CD8-positive, alpha-beta T cell (primary cell): ENCODE measurements at places on chromosomes 1 and 21.

GRCh38 chr1:67793562-67793961 lies 39.7 kb downstream of the GNG12 start:
- DNase-seq, result no peak

GRCh38 chr1:173100476-173101107 lies 49.9 kb upstream of the TNFSF18 start:
- DNase-seq, result no peak

DNA sequence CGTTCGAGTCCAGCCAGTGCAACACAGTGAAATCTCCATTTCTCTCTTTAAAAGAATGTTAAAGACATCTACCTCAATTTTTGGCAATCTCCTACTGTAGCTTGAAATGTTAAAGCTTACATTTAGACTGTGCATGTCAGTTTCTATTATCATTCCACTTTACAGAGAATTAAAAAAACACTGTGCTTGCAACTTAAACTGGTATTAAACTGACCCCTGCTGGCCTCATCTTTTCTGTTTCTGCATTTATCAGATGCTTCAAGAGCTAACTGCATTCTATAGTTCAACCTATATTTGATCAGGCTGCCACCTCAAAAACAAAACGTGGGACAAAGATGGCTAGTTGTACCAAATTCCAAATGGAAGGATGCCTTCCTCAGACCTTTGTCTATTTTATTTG lies 226.5 kb downstream of the SMYD3 start:
- no peak for DNase-seq

DNA sequence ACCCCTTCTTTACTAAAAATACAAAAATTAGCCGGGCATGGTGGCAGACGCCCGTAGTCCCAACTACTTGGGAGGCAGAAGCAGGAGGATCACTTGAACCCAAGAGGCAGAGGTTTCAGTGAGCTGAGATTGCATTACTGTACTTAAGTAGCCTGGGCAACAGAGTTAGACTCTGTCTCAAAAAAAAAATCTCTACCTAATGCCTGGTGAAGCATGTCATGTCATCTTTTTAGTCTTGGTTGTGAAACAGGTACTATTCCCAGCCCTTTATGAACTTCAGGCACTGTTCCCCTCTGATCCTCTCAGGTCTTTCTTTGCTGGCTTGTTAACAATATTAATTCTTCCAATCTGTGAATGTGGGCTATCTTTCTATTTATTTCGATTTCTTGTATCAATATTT lies 22.1 kb downstream of the PRRC2C start:
- no peak for DNase-seq

GRCh38 chr1:161739865-161740566 lies 9.6 kb upstream of the DUSP12 start:
- DNase-seq, result no peak

DNA sequence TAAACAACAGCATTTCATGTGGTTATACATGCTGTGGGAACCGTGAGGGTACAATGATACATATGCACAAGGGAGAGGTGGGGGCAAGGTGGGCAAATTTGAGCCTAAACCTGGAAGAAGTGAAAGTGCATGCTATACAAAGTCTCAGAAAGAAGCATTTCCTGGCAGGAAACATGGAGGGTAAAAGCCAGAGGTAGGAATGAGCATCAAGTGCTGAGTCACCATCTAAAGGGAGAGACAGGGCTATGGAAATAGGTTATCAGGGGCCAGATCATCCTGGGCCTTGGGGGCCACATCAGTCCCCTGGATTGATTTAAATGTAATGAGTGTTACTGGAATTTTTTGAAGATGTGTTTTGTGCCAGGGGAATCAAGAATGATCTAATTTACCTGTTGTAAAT lies 60.1 kb upstream of the DAB1 start:
- no peak for DNase-seq

GRCh38 chr21:27422435-27422834 lies 455.5 kb upstream of the ADAMTS5 start:
- DNase-seq, result no peak

DNA sequence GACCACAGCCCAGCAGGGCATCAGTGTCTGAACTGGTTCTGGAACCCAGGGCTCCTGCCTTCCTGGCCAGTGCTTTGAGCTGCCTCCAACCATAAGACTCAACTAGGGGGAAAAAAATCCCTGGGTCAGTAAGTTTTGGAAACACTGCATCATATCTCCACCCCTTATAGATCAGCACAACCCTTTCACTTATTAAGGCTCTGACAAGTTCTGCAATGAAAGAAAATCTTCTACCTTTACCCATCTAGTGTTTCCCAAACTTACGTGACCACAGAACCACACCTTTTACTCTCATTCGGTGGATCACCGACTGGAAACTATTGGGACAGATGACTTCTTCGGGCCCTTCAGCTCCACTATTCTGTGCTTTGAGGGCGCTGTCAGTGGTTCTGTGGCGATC lies 78.4 kb upstream of the TMEM51 start:
- DNase-seq, result no peak

- no peak for DNase-seq
Measured at GRCh38 chr1:231107600-231108326, 54.1 kb upstream of the TRIM67 start.

DNA sequence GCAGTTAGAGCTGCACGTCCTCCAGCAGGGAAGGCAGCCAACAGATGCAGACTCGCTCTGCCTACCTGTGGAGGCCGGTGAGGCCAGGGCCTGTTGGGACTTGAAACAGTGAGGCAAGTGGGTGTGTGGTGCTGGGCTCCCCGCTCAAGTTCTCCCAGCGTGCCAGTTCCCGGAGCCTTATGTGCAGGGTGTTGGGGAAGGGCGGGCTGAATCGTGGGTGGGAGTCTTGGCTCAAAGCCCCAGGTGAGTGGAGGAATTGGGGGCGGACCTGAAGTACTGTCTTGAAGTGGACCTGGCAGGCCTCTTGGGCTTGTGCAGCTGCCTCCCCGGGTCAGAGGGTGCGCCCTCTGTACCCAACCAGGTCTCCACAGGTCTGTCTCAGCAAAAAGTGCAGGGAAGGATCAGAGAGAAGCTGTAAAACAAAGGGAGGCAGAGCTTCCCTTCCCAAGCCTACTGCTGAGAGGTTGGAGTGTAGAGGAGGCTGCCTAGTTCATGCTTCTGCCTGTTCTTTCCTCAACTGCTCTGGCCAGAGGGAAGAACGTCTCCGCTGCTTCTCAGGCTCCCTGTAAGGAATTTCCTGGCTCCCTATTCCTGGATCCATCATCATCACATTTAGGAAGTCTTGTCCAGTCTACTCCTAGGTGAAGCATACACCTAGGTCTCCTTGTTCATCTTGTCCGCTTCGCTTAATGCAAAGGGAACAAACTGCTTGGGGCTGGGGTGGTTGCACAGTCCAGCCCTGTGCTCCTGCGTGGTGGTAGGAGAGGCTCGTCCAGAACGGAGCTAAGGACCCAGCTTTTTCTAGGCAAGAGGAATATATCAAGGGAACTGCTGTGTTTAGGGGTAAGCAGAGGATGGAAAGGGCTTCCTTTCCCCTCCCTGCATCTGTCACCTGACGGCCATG lies 14.9 kb downstream of the UTP11 start:
- DNase-seq, result no peak

DNA sequence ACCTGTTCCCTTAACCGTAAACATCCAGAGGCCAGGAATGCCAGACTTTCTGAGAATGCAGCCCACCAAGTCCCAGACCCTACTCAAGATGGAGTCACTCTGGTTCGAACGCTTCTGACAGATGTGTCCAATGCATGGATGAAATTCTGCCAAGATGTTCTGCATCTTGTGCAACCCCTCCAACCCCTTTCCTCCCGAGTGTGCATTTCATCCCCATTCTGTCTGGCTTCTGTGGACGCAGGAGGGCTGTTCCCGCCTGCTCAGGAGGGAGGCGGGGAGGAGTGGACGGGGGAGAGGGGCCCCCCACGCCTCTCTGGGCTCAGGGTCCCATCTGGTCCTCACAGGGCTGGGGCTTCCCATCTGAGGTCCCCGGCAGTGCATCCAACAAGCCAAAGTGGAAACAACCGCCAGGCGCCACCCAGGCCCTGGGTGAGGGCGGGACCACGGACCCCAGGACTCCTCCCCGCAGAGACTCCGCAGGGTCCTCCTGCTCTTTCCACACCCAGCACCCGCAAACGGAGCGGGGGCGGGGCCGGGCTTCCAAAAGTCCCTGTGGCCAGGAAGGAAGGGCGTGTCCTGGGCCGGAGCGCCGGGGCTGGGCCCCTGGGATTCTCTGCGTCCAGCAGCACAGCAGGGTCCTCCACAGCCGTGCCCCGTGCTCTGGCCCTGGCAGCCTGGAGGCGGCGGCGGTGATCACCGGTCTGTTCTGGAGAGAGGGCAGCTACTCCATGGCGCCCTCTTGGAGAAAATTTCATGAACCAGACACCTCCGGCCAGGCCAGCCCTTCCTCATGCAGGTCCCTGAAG lies 27.8 kb upstream of the SUMO3 start:
- peak; percentile 47 for DNase-seq

- DNase-seq, result no peak
Measured at GRCh38 chr1:84571150-84571535, 3.1 kb downstream of the CTBS start.

DNA sequence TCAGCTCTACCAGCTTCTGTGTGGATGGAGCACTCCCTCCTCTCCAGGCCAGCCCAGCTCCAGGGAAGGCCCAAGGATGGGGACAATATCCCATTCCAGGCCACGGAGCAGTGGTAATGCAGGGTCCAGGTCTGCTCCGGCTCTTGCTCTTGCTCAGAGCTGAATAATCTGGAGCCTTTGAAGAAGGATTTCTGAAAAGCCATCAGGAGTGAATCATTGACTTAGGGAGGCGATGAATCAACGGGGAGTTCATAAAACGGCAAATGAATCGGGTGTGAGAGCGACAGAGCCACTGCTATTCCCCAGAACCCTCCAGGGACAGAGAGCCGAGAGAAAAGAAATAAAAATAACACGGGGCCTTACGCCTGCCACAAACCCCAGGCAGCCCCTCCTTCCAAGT lies 7.7 kb downstream of the POU3F1 start:
- no peak for DNase-seq

DNA sequence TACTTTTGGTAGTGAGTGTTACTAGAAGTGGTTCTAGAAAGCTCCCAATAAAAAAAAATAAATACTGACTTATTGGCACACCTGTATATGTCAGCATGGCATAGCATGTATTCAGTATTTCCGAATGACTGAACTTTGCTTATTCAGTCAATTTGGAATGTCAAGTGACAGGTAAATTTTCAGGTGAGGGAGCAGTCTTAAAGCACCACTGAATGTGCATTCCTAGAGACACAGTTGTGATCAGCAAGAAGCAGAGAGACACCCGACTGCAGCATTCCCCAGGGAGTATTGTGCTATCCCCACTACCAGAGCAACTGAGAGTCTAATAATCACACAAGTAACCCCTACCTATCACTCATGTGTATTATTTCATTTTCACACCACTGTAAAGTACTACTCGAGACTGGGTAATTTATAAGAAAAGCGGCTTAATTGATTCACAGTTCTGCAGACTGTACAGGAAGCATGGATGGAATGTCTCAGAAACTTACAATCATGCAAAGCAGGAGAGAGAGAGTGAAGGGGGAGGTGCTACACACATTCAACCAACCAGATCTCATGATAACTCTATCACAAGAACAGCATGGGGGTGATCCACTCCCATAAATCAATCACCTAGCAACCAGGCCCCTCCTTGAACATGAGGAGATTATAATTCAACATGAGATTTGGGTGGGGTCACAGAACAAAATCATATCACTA lies 201.5 kb downstream of the TBX15 start:
- no peak for DNase-seq

DNA sequence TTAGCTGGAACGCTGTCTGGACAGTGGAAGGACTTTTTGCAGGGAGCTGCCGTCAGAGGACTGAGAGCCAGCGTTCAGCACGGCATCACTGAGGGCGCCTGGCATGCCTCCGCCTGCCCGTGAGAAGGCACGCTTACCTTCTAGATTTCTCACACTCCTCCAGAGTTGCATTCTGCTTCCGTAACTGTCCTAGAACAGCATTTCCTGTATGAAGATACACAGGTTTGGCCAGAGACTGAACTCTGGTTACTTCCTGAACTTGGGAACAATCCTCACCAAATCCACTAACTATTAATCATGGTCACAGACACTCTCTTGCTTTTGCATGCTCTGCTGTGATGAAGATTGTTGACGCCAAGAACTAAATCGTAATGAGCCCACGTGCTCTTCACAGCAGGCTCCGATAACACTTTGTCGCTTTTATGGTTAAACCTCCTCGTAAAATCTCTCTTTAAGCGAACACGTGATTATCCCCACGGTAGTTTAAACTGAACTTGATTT lies 93.5 kb downstream of the KIF26B start:
- DNase-seq, result no peak

DNA sequence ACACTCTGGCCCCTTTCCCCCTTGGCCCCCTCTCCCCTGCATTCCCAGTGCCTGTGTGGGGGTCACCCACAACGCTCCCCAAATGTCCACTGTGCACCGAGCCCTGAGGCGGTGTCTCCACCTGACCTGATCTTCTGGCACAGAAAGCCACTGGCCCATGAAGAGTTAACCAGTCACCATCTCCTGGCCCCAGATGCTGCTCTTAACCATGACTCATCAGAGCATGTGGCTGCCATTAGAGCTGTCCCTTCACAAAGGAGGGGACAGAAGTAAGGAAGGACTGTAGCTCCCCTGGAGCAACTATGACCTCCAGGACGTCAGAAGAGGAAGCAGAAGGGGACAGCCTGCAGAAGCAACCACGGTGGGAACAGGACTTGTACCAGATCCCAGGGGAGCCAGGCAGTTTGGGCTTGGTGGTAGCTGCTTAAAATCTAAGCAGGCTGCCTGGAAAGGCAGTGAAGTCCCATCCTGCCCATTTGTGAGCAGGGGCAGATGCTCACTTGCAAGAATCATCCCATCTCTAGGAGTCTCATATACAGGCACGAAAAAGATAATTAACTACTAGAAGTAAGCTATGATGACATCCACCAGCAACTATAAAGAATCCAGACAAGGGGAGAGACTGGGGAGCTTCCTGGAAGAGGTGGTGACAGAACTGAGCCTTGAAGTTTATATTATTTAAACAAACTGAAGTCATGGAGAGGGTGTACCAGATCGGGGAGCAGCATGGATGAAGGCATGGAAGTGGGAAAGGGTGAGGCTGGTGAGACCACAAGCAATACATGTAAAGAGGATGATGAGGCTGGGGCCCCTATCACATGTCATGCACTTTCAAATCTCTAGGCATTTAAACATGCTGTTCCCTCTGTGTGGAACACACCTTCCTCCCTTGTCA lies 1.1 kb upstream of the TTC39A start:
- DNase-seq, result no peak

GRCh38 chr1:184909019-184909418 lies 65.3 kb downstream of the NIBAN1 start:
- no peak for DNase-seq

GRCh38 chr1:10522322-10522860 lies 47.6 kb downstream of the PEX14 start:
- DNase-seq, result no peak

DNA sequence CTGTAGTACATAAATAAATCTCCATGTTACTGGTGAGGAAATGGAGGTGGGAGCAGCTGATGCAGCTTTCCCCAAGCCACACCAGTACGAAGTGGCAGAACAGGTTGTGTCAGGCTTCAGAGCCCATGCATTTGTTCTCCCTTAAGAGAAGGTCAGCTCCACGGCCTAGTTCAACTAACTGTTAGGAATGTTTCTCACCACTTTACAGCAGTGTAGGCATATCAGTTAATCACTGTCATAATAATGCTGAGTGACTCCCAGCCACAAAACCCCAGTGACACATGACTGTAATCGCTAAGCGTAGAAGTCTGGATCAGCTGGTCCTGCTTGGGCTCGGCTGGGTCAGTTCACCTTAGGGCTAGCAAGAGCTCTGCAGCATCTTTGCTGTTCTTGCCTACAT lies 90.4 kb downstream of the VPS26C start:
- no peak for DNase-seq

- DNase-seq, result no peak
Measured at GRCh38 chr1:84339503-84339902, 38.0 kb downstream of the SAMD13 start.
